ENCODE measurements at places on chromosomes 2 and 18.

- no peak for DNase-seq
Observed at GRCh38 chr2:240734756-240735155, 43.1 kb downstream of the AQP12A start.

DNA sequence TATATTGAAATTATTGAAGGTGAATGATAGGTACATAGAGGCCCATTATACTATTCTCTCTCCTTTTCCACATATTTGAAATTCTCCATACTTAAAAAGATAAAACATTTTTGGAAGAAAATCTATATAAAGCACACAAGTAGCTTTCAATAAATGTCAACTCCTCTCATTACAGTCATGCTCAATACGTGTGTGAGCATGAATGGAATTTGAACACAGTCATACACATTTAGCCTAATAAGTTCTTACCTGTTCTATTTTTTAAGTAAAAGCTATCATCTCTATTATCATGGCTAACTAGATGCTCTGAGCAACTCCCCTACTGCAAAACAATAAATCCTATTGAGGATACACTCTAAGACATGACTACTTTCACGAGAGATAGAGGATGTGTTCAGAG is 41.9 kb upstream of the SPATS2L start:
- no peak for DNase-seq

GRCh38 chr2:197613509-197613987 is 61.8 kb downstream of the RFTN2 start:
- no peak for DNase-seq

DNA sequence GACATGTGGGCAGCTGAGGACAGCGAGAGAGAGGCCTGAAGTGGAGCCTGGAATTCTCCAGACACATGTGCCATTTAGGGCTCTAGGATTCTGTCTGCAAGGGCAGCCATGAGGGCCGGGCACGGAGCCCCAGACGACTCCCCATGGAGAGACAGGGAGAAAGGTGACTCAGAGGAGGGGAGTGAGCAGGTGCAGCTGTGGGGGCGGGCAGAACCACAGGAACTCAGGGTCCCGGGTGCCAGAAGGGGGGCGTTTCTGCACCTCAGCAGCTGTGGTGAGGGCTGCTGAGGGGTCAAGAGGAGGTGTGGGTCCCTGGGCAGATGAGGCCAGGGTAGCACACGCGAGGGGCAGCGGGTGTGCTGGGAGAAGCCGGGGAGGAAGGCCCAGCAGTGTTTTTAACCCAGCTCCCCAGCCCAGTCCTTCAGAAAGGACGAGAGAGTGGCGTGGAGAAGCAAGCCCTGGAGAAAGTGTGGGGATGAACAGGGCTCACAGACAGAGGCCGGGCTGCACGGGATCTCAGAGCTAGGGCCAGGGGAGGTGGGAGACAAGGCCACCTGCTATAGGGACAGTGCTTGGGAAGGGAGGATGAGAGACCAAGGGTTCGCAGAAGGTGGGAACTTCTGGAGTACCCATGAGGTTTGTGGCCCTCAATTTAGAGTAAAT is 7.6 kb downstream of the GPR17 start:
- no peak for DNase-seq

DNA sequence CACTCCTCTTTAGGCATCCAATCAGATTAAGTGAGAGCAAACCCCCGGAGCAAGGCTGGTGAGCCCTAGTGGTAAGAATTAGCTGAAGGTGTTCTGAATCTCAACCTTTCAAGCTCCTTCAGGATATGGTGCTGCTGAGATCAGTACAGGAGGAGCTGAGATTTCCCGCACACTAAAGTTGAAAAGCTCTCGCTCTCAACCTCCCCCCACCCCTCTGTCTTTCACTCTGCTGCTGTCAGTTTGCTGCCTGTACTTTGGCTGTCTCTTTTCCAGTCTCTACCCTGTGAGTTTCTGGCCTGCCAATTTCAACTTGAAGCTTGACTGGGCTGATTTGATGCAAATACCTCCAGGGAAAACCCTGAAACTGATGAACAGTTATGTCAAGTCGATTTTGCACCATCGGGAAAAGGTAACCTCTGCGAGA is 15.7 kb downstream of the ZEB2 start:
- no peak for DNase-seq

DNA sequence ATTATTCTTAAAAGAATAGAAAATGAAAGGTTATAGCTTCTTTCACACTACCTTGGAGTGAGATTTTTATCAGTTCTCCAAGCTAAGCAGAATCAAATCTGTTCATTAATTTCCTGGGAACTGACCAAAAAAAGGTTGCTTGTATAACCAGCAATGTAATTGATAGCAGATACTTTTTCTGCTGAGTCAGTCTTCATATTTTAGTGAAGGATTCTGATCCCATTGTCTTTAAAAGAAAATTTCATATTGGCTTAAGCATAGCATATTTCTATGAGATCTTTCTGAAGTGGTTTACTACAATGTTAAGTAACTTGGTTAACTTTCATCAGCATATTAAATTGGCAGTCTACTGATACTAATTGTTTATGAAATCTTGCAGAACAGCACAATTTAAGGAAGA is 338.0 kb downstream of the TMX3 start:
- DNase-seq, result no peak

GRCh38 chr18:13320891-13321425 is 102.4 kb downstream of the LDLRAD4 start:
- no peak for DNase-seq

- DNase-seq, result no peak
Observed at GRCh38 chr2:234198976-234199375, 148.5 kb downstream of the SPP2 start.

- DNase-seq, result no peak
Observed at GRCh38 chr2:215746887-215747615, 266.3 kb downstream of the MREG start.

DNA sequence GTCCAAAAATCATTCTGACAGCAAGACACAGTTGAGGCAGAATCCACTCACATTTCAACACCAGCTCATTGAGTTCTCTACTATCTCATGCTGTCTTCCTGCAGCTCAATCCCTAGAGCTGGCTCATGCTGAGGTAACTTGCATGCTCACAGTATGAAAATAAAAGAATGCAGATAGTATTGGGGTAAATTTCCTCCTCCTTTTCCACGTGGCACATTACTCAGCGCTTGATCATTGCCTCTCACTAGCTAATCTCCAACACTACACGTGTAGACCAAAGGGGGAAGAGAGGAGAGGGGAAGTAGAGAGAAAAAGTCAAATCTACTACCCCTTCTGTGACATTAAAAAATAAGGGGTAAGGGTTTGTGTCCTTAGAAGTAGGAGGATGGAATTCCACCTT is 300.6 kb downstream of the AFF3 start:
- DNase-seq, result no peak

DNA sequence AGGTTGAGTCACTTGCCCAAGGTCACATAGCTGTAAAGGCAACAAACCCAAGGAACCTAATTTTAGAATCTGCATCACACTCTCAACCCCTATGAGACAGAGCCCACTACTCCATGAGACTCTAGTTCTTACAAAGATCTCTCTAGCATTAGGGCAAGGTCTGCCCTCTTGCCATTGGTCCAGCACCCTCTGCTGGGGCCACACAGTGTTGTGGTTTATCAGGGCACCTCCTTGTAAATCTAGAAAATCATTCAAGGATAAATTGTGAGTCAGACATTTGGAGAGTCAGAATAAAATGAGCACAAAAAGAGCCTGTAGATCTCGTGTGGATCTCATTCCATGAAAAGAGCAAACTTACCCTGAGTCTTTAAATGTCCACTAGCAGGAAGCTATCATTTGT is 91.2 kb downstream of the SLC8A1 start:
- DNase-seq, result no peak

DNA sequence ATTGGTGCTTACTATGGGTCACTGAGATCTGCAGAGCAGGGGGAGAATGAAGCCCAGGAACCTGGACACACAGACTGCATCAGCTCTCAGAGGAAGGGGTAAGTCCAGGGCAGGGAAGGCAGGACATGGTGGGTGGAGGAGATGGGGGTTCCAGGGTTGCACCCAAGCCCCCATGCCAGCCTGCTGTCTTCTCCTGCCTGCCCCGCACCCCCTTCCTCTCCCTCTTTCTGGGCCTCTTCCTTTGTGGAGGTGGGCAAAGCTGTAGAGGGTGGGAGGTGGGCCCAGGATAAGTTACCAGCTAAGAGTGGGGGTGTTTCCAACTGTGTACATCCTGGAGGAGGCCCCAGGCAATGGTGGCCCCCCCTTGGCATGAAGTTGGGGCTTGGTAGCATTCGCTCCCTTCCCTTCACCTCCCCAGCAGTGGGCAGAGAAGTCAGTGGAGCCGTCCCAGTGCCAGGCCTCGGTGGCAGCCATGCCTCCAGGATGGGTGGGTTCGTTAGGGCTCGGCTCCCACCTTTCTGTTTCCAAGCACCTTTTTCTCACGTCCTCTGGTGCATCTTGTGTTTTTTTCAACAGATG is 132.2 kb downstream of the CLIP4 start:
- DNase-seq, result no peak

GRCh38 chr2:45283764-45284620 is 274.7 kb upstream of the SIX2 start:
- DNase-seq, result no peak

DNA sequence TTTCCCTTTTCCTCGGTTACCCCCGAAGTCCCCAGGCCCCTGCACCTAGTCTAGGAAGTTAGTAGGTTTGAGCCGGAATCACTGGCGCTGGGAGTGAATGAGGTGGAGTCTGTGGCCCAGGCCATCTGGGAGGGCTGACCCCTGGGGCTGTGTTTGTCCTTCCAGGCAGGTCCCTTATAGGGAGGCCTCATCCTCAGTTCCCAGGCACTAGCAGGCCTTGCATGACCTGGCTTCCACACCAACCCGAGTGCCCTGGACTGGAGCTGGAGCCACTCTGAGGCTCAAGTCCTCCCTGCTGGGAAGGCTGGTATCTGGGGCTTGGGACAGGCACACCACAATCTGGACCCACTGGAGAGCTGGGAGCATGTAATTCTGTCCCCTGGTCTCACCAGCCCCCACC is 111.0 kb downstream of the DYSF start:
- DNase-seq, result no peak

All from nephron progenitor cell (in vitro differentiated cells).